ENCODE measurements at places on chromosomes 12 and 14.

DNA sequence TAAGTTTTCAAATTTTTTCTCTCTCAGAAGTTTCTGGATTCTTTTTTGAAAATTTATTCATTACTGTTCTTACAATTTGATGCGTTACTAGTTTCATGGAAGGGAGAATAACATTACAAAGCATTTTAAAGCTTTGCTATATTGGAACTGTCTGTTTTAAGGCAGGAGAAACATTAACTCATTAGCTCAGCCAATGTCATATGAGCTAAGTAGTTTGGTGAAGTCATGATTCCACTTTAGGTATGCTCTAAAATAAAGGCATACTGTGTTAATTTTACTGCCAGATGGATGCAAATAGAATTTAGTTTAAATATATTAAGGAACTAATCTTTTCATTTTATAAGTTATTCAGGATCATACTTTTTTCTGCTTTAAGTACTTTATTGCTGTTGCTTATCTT, 46.0 kb downstream of the ARID2 start:
- no peak for DNase-seq

DNA sequence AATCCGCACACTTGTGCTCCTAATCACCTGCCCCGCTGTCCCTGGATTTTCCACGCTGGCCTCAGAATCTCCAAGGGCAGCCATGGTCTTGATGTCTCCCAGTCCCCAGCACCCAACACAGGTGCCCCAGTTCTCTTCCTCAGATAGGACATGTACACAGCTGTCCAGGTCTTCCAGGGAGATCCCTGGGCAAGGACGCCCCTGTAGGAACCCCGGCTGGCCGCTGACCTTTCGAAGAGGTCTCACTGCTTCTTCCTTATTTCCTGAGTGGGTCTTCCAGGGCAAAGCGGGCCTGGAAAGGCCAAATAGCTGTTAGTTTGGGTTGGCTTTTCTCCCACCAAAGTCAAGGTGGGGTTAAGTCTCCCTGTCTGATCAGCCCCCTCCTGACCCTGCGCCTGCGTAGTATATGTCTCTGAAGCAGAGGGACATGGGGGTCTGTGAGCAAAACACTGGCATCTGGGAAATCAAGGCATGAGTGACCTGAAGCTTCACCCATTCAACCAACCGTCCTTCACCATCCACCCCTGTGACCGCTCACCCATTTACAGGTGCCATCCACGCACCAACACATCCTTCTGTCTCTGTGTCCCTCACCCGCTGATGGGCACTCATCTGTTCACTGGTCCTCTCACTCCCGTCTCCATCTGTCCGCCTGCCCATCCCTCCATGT, 4.6 kb downstream of the BEGAIN start:
- no peak for DNase-seq

- no peak for DNase-seq
These were observed 115.4 kb upstream of the KRAS start for GRCh38 chr12:25366122-25366521.

- no peak for DNase-seq
These were observed 38.1 kb upstream of the NPAS3 start for GRCh38 chr14:32900547-32900946.

DNA sequence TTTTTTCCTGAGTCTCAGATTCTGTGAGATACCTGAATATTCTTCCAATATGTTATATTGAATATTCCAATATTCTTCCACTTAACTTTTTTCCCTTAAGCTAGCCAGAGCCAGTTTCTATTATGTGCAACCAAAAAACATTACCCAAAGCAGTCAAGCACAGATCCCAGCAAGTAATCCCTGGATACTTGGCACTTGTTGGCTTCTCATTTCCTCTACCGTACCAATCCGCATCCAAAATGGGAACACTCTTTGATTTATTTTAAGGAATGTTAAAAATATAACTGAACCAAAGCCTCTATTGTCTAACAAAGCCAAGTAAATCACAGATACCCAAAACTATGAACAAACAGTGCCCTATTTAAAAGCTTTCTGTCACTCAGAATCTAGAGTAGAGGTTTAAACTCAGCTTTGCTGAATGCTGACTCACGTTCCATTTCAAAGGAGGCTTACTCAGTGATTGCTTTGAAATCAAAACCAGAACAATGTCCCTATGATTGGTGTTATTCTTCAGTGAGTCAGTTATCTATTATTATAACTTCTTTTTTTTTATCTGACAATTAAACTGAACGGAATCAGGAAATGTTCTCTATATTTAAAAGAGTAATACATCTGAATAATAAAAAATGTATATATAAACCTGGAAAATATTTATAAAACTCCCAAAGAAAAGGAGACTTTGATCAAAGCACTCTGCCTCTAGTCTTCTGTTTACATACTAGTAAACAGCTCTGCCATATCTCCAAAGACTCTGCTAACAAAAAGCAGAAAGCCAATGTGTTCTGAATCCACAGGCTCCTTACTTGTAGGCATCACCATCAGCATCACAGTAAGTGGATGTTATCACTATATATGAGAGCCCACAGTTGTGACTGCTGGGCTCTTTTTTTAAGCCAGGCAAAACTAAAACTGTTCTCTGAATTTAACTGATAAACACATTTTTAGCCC, 360.8 kb downstream of the CCDC91 start:
- no peak for DNase-seq

DNA sequence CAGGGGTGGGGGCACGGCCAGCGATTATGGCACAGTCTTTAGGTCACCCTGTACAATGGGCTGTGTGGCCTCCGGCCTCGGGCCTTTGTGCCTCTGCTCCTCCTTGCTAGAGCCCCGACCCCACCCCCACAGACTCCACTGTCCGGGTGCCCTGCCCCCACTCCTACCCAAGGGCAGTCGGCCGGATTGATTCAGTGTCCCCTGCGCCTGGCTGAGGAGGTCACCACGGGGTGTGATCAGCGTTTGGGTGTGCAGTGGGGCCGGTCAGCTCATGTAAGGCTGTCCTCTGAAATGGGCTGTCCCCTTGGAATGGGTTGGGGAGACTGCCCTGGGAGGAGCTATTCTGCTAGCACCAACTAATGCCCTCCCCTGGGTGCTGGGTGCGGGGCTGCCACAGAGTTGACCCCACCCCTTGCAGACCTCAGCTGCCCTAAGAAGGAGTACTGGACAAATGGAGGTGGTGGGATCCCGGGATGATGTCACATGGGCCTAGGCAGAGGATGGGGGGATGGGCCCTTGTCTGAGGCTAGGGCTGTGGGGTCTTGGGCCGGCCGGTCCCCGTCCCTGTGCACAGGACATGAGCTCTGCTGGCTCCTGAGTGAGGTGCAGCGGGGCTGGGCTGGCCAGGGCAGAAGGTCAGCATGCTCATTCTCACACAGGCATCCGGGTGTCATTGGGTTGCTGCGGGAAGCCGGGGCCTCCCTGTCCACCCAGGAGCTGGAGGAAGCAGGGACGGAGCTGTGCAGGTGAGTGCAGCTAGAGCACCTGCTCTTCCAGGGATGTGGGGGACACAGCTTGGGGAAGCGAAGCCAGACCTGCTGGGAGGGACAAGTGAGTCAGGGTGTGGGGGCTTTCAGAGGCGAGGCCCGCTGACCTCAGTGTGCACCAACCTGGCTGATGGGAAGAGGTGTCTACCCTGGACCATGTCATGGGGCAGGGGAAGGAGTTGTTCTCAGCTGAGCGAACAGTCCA, 23.4 kb downstream of the ASPG start:
- no peak for DNase-seq

- peak; percentile 14 for DNase-seq
These were observed 75.5 kb downstream of the FBXL14 start for GRCh38 chr12:1518591-1519516.

DNA sequence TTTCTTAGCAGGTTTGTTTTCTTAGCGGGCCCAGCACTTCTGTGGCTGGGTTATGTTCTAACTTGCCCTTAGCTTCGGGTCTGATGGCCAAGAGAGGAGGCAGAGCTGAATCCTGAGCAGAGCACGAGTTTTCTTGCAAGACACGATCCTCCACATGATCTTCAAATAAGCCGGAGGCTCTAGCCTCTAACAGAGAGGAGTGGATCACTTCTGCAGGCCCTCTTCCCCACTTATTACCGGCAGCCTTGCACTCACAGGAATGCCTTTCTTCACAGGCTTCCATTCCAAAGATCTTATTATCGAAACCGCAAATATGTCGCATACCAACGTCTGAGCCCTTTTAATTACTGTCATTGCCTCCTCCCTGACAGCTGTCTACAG, 79.5 kb downstream of the SINHCAF start:
- DNase-seq: no peak

- peak; percentile 21 for DNase-seq
These were observed 213.5 kb downstream of the PELI2 start for GRCh38 chr14:56331592-56332216.

DNA sequence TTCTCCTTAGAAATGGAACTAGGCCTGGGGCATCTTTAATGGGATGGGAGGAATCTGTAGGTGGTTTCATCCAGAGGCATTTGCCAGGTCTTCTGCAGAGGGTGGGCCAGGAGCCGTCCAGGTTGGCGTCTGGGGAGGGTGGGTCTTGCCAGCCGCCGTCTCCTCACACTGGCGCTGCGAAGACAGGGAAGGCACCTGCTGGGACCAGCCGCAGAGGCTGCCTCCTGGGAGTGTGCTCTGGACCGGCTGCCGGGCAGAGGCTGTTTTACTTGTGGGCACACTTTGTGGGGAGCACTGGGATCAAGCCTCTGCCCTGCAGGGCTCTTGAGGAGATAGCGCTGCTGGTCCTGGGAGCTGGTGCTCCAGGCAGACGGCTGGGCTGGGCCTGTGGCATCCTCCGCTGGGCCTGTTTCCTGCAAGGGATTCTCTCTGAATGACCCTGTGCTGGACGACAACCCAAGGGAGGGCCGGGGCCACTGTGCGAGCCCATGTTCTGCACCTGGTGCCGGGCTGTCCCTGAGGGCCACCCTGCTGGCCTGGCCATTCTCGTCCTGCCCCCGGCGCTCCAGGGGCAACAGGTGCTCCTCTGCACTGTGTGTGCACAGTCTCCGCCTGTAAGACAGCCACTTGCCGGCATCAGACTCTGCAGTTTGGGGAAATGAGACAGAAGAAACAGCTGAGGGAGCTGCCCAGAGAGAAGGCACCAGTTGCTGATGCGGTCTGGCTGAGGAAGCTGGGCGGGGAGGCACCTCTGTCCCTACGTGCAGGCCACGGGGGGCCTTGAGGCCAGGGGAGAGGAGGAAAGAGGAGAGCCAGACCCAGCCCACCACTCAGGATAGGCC, 10.0 kb upstream of the TEX22 start:
- DNase-seq: no peak

DNA sequence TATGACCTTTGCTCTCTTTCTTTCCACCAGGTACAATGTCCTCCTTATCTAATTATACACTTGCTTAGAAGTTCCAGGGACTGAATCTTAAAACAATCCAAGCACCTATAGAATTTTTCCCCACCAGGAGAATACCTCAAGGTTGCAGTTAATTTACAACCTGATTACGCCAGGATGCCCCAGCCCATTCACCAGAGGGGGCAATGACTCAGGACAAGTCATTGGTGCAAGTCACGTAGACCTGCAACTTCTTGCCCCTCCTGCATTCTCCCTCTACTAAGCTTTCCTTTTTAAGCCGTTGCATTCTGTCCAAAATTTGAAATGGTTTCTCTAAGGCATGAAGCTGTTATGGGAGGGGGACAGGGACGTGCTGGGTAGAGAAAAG, 111.1 kb upstream of the SCAF11 start:
- no peak for DNase-seq

DNA sequence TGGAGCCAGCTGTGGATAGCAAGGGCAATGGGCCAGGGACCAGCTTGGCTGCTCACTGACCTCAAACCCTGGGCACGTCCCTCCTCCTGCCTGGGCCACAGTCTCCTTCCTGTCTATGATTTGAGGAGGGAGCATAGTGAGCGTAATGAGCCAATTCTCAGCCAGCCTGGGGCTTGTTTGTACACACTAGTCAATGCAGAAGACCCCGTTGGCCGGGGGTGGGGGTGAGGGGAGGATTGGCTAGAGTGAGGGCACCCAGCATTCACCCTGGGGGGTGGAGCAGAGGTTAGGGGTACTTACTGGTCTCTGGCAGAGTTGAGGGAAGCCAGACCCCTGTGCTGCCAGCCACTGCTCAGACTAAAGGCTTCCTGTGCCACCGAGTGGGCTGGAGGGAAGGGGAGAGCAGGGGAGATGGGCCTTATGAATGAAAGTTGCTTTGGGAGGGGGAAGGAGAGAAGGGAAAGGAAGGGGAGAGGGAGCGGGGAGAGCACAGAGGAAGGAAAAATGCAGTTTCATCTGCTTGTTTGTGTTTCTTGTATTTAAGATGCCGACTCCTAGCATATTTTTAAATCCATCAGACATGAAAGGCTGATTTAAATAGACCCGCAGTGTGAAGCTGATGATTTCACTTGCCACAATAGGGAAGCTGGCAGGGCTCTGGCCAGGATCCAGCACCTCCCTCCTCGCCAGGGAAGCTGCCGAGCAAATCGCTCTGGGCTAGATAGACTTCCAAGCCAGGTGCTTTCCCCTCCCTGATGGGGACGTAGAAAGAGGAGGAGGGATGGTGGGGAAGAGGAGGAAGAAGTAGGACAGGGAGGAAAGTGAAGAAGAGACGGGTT, 114.0 kb downstream of the PRMT8 start:
- peak; percentile 95 for DNase-seq

DNA sequence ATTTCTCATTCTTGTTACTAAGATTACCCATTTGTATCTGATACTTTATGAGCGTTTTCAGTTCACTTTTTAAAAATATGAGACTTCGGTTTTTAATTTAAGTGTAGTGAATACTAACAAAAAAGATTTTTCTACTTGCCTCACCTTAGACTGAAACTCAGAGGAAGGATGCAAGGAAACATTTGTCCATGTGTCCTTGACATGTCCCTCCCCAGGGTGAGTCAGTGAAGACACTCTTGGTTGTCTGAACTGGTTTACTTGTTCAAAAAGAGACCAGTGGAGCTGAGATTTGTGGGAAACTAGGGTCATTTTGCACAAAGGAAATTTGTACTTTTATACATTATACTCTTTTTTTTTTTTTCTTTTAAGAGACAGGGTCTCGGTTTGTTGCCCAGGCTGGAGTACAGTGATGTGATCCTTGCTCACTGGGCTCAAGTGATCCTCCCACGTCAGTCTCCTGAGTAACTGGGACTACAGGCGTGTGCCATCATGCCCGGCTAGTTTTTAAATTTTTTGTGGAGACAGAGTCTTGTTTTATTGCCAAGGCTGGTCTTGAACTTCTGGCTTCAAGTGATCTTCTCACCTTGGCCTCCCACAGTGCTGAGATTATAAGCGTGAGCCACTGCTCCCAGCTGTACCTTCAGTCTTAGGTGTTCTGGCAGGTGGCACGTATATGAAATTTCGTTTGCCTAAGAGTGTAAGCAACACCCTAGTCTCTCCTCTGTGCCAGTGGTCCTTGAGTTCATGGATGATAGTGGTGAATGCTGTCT, 56.7 kb downstream of the PPFIBP1 start:
- no peak for DNase-seq

GRCh38 chr14:106174206-106174605, 647.8 kb downstream of the TMEM121 start:
- no peak for DNase-seq

GRCh38 chr14:72543341-72543740, 350.6 kb downstream of the DPF3 start:
- no peak for DNase-seq

GRCh38 chr12:5479761-5480160, 47.9 kb downstream of the NTF3 start:
- no peak for DNase-seq

DNA sequence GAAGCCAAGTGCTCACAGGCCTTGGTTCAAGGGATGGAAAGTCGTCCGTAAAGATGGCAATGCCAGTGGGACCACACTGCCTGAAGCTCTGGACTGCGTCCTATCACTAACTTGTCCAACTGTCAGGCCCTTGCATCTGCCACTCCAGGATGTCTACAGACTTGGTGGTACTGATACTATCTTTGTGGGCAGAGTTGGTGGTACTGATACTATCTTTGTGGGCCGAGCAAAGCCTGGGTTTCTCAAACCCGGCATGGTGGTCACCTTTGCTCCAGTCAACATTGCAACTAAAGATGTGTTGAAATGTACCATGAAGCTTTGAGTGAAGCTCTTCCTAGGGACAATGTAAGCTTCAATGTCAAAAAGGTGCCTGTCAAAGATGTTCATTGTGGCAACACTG, 128.4 kb upstream of the SEL1L start:
- no peak for DNase-seq
